ENCODE measurements at places on chromosomes 16 and 17. TPM values are rescaled to one million over a fixed set of nuclear protein-coding genes. Genes with fewer than 3 reads are reported as not detected.

- no peak for DNase-seq
These were observed 11.7 kb upstream of the FAM20A start for GRCh38 chr17:68612923-68613292.

ACSM3 gene
- 70.2 TPM for total RNA-seq

- DNase-seq, result no peak
These were observed 17.7 kb upstream of the PHAF1 start for GRCh38 chr16:67091906-67092566.

DNA sequence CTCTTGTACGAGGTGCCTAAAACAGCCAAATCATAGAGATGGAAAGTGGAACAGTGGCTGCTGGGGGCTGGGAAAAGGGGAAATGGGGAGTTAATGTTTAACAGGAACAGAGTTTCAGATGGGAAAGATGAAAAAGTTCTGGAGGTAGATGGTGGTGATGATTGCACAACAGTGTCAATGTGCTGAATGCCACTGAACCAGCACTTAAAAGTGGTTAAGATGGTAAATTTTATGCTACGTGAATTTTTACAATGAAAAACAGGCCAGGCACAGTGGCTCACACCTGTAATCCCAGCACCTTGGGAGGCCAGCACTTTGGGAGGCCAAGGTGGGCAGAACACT, 130.4 kb downstream of the C16orf78 start:
- no peak for DNase-seq

- no peak for DNase-seq
These were observed 57.2 kb downstream of the TBC1D16 start for GRCh38 chr17:79978548-79978855.

ZG16 gene
- not detected for total RNA-seq

DNA sequence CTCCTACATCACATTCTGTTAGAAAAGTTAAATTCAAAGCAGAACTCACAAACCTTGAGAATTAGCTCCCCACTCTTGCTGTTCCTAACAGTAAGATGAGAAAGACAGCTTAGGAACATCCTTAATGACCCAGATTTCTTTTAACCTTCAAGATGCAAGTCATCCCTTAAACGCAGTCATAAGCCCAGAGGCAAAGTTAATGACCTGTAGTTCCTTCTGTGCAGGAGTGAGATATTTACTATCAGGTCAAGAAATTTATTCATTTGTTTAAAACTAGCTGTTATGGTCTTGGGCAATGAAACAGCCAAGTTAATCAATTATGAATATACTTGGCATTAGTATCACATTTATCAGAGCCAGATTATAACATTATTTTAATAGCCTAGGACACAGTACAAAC, 37.1 kb downstream of the NXPH3 start:
- no peak for DNase-seq

- no peak for DNase-seq
These were observed 213.2 kb downstream of the NTN1 start for GRCh38 chr17:9234389-9234945.

DNA sequence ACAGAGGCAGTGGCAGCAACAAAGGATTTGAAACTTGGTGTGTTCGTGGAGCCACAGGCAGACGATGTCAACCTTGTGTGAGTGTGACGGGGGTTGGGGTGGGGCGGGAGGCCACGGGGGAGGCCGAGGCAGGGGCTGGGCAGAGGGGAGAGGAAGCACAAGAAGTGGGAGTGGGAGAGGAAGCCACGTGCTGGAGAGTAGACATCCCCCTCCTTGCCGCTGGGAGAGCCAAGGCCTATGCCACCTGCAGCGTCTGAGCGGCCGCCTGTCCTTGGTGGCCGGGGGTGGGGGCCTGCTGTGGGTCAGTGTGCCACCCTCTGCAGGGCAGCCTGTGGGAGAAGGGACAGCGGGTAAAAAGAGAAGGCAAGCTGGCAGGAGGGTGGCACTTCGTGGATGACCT, 25.5 kb downstream of the STH start:
- no peak for DNase-seq

- DNase-seq, result no peak
These were observed 4.5 kb downstream of the AXIN2 start for GRCh38 chr17:65556910-65557348.

GRCh38 chr16:88373927-88374492, 8.7 kb upstream of the ZNF469 start:
- no peak for DNase-seq

SLC35G6 gene
- total RNA-seq, result not detected

C17orf113 gene
- total RNA-seq, result 0.49 TPM

- peak; percentile 58 for DNase-seq
These were observed 10.7 kb downstream of the CACNG1 start for GRCh38 chr17:67055041-67055443.

GRCh38 chr16:819336-820043, 19.0 kb upstream of the GNG13 start:
- no peak for DNase-seq

CSH2 gene
- total RNA-seq, result not detected

DNA sequence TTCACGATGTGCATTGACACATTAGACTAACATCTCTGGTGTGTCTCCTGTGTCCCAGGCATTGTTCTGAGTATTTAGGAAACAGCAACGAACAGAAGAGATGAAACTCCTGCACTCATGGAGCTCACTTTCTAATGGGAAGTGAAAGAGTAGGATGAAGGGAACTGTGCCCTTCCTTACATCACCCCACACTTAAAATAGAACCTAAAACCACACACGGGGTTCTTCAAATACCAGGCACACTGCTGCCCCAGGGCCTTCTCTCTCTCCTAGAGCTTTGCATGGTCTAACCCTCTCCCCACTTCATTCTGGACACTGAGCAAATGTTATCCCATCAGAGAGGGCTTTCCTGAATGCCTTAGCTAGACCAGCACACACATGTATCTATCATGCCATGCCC, 33.7 kb downstream of the TRIM25 start:
- no peak for DNase-seq

DNA sequence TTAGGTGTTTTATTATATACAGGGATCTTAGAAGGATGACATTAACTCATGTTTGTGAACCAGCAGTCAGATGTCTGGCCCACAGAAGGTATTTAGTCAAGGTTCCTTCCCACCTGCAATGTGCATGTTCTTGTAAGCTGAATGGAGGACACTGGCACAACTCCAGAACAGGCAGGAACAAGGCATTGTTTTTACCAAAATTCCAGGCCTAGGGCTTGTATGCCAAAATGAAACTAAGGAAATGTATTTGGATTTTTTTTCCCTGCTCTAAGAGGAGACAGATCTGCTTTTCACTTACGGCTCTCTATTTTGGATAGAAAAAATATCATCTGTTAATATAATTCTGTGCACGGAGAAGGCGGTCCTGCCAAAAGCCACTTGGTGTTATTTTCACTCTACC, 312.5 kb downstream of the GRIN2A start:
- DNase-seq, result no peak

ZNF830 gene
- 7.6 TPM for total RNA-seq

GRCh38 chr17:61235827-61236197, 163.8 kb upstream of the TBX2 start:
- no peak for DNase-seq

GP1BA gene
- not detected for total RNA-seq

UBE2Z gene
- 67.3 TPM for total RNA-seq

RHBDF1 gene
- total RNA-seq, result 86.9 TPM

GRCh38 chr16:86495756-86496261, 14.5 kb upstream of the FOXF1 start:
- DNase-seq, result no peak

CRYBA1 gene
- total RNA-seq, result not detected

TVP23A gene
- total RNA-seq, result 0.98 TPM

- no peak for DNase-seq
These were observed 432.5 kb downstream of the CDH13 start for GRCh38 chr16:83059237-83059636.

DNA sequence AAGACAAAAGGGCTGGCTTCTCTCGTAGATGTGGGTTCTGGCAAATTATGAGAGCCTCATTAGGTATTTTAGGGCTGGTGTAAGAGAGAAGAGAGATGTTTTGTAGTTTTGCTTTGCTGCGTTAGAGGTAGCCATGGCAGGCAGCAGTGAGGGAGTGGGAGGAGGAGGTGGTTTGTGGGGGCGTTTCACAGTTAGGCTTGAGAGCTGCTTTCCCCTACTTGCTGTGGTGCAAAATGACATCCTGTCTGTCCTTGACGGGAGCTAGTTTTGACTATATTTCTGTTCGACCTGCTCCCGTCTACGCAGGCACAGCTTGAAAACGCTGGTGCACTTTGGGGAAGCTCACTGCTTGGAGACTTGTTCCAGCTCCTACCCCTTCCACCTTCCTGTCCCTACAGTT, 75.5 kb downstream of the SLC5A11 start:
- DNase-seq, result no peak

- DNase-seq, result no peak
These were observed 32.7 kb downstream of the VPS53 start for GRCh38 chr17:681738-682529.

TP53TG3C gene
- total RNA-seq, result not detected

- no peak for DNase-seq
These were observed 27.8 kb downstream of the GNPTG start for GRCh38 chr16:1379304-1380076.

DNA sequence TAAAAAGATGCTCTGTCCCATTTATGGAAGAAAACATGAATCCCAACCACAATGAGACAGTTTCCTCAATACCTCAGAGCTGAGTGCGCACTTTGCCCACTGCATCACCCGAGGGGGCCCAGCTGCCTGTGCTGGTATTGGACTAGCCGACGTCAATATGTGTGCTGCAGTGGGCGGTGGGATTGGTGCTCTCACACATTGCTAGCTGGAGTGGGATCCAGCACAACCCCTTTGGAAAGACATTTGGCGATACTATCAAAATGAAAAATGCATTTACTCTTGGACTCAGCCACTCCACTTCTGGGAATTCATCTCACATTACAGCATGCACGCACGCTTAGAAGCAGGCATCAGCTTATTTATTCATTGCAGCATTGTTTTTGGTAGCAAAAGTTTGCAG, 289.2 kb upstream of the FOXF1 start:
- no peak for DNase-seq

PDE6G gene
- total RNA-seq, result not detected

CD7 gene
- total RNA-seq, result 5.2 TPM

GRCh38 chr17:35726127-35726952, 5.1 kb upstream of the RASL10B start:
- DNase-seq, result peak; percentile 90

SMPD3 gene
- 3.4 TPM for total RNA-seq

- DNase-seq, result no peak
These were observed 378.9 kb downstream of the WWOX start for GRCh38 chr16:78478267-78478861.

DNA sequence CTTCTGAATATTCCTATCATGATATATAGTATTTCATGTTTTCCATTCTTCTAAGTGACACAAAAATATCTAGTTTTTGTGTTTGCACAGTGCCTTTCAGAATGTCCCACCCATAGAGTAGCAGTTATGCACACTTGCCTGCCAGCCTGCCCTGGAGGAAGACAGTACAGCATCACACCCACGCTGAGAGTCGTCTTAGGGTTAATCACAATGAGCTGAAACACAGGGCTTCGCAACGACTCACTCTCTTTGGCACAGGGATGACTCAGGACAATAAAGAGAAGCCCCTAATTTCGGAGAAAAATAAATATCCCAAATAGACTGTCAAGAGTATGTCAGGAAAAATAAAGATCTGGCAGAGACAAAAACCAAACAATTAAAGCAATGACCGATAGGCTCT, 11.6 kb upstream of the NDUFAB1 start:
- DNase-seq, result no peak

DNA sequence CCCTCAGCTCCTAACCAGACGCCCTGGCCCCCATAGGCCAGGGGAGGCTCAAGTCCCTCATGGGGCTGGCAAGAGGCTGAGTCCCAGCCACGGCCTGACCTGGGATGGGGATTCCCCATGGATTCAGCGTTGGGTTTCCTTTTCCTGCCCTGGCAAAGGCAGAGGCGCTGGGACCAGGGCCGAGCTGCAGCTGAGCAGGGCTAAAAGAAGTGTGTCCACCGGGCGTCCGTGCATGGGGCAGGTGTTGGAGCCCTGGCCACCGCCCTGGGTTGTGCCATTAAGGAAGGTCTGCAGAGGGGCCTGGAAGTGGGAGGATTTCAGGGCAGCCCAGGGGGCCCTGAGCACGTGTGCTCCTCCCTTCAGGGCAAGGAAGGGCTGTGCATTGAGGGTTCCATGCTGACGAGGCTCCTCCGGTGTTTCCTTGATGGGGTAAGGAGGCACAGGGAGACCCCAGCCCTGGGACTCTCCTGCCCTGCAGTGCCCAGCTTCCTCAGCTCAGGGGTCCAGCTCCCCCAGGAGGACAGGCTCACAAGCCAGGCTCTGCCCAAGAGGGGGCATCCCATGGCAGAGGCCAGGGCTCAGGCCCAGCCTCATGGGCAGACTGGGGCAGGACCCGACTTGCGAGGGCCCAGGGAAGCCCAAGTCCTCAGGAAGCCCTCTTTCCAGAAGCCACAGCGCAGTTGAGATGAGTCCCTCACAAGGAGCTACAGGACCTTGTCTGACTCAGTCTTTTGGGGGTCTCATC, 10.1 kb downstream of the TBC1D26 start:
- peak; percentile 34 for DNase-seq

CACNB1 gene
- total RNA-seq, result 8.3 TPM

- DNase-seq, result peak; percentile 90
These were observed 11.6 kb upstream of the MARCHF10 start for GRCh38 chr17:62819511-62820221.

- no peak for DNase-seq
These were observed 4.3 kb downstream of the SDK2 start for GRCh38 chr17:73639932-73640331.

GRCh38 chr16:62711797-62712196, 675.6 kb upstream of the CDH8 start:
- DNase-seq, result no peak

DNA sequence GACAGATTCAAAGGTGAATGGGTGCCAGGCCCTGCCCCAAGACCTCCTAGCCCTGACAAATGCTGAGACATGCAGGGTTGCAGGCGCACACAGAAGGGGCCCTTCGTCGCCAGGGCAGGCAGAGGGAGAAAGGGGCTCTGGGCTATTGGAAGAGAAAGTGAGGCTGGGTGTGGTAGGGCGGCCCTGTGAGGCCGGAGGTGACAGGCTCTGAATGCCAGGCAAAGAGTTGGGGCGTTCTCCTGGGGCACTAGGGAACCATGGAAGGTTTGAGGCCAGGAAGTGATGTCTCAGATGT, 26.4 kb upstream of the NXPH3 start:
- DNase-seq, result no peak

- DNase-seq, result no peak
These were observed 24.1 kb downstream of the ALOX15B start for GRCh38 chr17:8062807-8063483.

GRCh38 chr16:66207883-66208265, 158.6 kb upstream of the CDH5 start:
- DNase-seq, result peak; percentile 27

TSNAXIP1 gene
- total RNA-seq, result not detected

CX3CL1 gene
- 24.8 TPM for total RNA-seq
